Myocyte (in vitro differentiated cells): ENCODE measurements at places on chromosomes 6 and 20.

- no peak for DNase-seq
Observed at GRCh38 chr6:122872311-122872710, 83.3 kb downstream of the SMPDL3A start.

DNA sequence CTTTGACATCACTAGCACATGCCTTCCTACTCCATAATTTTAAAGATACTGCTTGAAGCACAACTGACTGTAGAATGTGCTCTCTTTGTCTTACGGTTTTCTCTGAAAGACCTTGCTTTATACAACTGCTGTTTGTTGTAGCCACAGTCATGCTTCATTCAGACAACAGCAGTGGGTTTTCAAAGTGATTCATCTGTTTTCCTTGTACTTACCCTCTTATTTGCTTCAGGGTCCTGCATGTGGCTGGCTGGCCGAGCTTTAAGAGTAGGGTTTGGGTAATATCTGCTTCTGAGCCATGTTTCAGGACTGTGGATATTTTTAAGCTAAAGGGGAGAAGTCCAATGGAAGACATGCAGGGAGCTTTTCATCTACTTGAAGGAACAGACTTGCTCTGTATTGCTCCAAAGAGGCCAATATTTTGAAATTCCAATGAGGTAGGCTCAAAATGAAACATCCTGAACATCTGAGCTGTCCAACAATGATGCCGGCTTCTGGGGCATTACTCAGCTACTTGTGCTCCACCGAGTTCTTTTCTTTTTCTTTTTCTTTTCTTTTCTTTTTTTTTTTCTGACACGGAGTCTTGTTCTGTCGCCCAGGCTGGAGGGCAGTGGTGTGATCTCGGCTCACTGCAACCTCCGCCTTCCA, 160.2 kb upstream of the SGK1 start:
- DNase-seq: no peak

DNA sequence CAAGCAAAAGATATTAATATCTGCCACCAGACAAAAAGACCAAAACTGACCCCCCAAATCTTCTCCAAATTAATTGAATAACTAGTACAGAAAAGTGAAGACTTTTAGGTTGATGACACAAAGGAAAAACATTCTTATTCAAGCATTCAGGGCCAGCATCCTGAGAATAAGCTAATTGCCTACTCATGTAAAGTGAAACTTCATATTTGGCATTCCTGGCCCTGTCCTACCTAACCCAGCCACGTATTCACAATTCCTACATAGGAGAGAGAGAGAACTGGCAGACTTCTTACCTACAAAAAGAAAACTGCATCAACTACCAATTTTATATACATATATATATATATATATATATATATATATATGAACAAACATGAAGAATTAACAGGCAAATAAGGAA, 4.9 kb upstream of the ASCC3 start:
- no peak for DNase-seq

DNA sequence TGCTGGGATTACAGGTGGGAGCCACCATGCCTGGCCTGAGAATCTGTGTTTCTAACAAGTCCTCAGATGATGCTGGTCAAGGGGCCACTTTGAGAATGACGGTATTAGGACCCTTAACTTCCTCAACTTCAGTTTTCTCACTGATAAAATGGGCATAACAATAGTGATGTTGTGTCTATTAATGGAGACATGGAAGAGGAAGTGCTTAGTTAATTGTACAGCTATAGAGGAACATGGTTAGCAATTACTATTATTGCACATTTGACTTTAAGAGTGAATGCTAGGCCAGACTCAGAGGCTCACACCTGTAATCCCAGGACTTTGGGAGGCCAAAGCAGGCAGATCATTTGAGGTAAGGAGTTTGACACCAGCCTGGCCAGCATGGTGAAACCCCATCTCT, 12.7 kb downstream of the DPPA5 start:
- no peak for DNase-seq
